EH (cell line): ENCODE measurements at places on chromosomes 13 and 19.

DNA sequence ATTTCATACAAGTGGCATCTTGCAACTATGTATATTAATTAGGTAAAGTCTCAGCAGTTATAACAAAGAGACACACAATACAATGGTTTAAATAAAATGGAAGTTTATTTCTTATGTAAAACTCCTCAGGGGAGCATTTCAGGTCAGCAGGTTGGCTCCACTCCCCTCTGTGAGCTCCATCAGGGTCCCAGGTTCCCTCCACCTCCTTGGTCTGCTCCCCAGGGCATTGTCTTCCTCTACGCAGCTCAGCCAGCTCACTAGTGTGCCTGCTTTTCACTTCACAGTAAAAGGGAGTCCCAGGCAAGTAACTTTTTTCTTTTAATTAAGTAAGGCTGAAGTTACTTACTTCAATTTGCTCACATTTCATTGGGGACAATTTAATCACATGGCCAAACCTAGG lies 135.3 kb upstream of the FNDC3A start:
- DNase-seq, result no peak

DNA sequence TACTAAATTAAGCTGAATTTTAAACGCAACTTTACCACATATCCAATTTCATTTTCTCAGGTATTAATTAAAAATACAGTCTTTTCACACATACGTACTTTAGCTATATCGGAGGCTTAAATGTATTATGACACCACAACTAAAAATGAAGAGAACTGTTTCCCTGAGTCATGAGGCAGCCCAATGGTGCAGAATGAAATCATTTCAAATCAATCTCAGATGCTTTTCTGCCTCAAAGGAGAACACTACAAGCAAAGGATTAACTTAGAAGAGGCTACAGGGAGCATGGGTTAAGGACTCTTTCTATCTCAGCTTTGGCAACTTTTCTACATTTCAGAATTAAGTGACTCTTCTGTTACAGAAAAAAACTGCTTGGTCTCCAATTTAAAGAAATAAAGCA lies 516.3 kb upstream of the HTR2A start:
- no peak for DNase-seq

DNA sequence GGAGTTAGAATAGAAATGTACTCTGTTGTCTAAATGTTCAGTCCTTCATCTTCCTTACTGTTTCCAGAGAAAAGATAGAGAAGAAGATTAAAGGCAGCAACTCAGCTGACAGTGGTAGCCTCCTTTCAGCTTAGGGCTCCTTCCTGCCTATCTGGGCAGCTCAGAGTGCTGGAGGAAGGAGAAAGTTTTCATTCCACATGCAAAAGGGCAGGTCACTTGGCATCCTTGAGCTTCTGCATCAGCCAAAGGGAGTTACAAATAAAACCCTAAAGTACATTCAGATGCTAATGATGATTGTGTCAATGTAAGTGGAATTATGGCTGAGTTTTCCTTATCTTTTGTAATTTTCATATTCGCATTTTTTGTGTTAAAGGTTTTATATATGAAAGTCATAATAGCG lies 58.9 kb downstream of the ESD start:
- no peak for DNase-seq

DNA sequence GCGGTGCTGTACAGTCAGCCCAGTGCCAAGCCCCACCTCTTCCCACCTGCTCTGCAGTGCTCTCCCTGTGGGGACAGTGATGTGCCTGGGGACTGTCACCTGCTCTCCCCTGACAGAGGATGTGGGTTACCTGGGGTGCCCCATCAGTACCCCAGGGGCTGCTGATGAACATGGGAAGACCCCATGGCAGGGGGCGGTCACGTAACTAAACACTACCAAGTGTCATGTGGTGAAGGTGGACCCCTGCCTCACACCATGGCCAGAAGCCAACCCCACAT lies 12.7 kb downstream of the KDM4B start:
- no peak for DNase-seq

- peak; percentile 72 for DNase-seq
Observed at GRCh38 chr19:40596608-40597328, 4.4 kb upstream of the LTBP4 start.

DNA sequence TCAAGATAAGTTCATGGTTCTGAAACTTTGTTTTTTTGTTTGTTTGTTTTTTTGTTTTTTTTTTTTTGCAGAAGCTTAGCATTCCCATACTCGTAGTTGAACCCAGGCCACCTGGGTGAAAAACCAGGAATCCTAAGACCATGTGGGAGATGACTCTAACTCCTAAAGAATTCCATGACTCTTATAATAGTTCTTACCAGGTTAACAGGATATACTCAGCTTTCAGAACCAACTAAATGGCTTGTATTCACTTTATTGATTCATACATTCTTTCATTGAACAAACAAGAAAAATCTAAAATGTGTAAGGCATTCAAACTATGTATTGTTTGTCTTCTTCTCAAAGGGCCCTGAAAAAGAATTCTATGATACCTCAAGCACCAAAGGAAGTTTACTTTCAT lies 40.5 kb upstream of the KLF5 start:
- peak; percentile 34 for DNase-seq

- peak; percentile 81 for DNase-seq
Observed at GRCh38 chr19:55283548-55284377, at the start of gene BRSK1. BRSK1 (plus strand) TSS chr19:55283997; CDS start chr19:55284443, 446 bp downstream.
